Activated CD4-positive, alpha-beta T cell treated with anti-CD3 and anti-CD28 coated beads for 36 hours (primary cell): ENCODE measurements at places on chromosomes 2 and 18. TPM values are rescaled to one million over a fixed set of nuclear protein-coding genes. Genes with fewer than 3 reads are reported as not detected.

Gene FMNL2
- total RNA-seq = 3.0 TPM

Gene CCDC88A
- total RNA-seq = 11.3 TPM

Gene DAW1
- total RNA-seq = not detected

Gene COL4A4
- total RNA-seq = not detected

Gene ERICH2
- total RNA-seq = not detected

Gene ACP1
- total RNA-seq = 139 TPM

Gene SCYGR7
- not detected for total RNA-seq

Gene RFTN2
- not detected for total RNA-seq

Gene TNFRSF11A
- total RNA-seq = 6.9 TPM

Gene SPC25
- 33.7 TPM for total RNA-seq

Gene PDE1A
- not detected for total RNA-seq

Gene CD8B
- 2.3 TPM for total RNA-seq

Gene OR6B2
- not detected for total RNA-seq

Gene CLASP1
- total RNA-seq = 75.6 TPM

Gene LAMA3
- total RNA-seq = 0.07 TPM

Gene FEV
- total RNA-seq = not detected

Gene HOXD12
- total RNA-seq = not detected

Gene TSPYL6
- not detected for total RNA-seq

Gene FOXD4L1
- not detected for total RNA-seq

Gene CRYGD
- not detected for total RNA-seq

Gene VAMP5
- 21.4 TPM for total RNA-seq

Gene OTOF
- 1.9 TPM for total RNA-seq

Gene QPCT
- 0.51 TPM for total RNA-seq

Gene ZAP70
- total RNA-seq = 153 TPM

Gene SOS1
- 32.0 TPM for total RNA-seq
